Stromal cell of bone marrow (primary cell): ENCODE measurements at places on chromosomes 12 and 14.
A peak's percentile ranks its signal among the peaks of the same experiment; 100 is the strongest.

GRCh38 chr12:49627752-49628360 lies 4.5 kb downstream of the PRPF40B start:
- DNase-seq, result peak; percentile 62

- DNase-seq, result no peak
Measured at GRCh38 chr12:63036216-63036973, 101.4 kb upstream of the PPM1H start.

GRCh38 chr12:74171478-74171909 lies 366.1 kb upstream of the ATXN7L3B start:
- DNase-seq, result no peak

DNA sequence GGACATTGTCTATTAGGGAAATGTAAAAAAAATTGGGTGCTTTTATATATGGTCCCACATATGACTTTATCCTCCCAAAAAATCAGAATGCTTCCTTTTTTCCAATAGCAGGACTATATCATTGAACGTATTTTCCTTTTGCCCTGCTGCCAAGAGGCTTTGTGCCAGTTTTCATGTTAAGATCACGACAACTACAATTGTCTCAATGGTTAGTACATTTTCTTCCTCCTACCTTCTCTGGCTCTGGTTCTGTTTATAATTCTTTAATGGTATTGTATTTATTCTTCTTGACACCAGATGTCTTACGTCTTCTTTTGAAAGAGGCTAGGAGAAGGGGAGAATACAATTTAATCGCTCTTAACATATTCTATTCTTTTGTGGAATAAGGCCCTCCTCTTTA lies 106.9 kb downstream of the ANO6 start:
- no peak for DNase-seq

DNA sequence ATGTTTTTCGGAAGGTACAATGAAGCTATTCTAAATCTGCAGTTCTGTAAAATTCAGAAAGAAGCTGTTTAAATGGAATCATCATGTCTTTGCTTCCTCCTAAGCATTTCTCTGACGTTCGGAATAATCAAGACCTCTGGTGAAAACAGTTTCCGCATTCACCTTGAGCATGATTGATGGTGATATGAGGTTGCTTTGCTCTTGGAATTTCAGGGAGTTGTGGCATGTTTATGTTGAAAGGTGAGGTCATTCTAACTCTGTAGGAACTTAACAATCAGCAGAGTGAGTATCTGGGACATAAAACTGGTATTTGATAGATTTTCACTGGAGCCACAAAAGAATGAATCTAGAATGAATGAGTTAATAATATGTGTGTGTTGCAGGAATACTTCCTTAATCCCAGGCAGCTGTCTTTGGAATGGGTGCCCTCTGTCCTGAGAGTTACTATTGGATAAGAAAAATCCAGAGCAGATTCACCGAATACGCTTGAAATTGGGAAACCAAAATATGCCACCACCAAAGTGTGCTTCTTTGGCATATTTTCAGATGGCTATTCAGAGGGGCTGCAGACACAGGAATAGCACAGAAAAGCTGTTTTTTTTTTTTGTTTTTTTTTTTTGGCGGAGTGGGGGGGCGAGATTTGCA lies 599.1 kb downstream of the CCER1 start:
- DNase-seq, result no peak

GRCh38 chr12:118061011-118061872 lies at the start of gene WSB2:
Gene WSB2, minus strand, starts transcription at chr12:118061179. Its CDS starts 131 bp downstream, at chr12:118061048.
- no peak for DNase-seq

- DNase-seq, result no peak
Measured at GRCh38 chr14:74456684-74457564, 30.9 kb upstream of the SYNDIG1L start.

DNA sequence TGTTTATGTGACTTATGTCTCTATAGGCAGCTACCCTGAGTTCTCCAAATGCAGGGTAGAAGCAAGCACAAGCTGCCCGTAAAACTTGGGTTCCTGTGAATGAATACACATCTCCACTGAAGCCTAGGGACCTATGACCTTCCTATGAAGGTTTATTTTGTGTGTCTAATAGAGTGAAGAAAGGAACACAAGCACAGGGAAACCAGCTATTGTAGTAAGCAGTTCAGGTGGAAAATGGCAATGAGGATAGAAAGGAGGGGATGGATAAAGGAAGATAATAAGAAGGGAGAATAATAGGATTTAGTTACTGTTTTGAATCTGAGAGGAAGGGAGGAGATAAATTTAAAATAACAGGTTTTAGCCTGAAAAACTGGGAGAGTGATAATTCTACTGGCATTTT lies 2.4 kb downstream of the PFKM start:
- no peak for DNase-seq

GRCh38 chr12:4663971-4664505 lies 15.1 kb downstream of the NDUFA9 start:
- DNase-seq, result peak; percentile 83

- DNase-seq, result no peak
Measured at GRCh38 chr12:53513712-53514410, 6.6 kb upstream of the NPFF start.

DNA sequence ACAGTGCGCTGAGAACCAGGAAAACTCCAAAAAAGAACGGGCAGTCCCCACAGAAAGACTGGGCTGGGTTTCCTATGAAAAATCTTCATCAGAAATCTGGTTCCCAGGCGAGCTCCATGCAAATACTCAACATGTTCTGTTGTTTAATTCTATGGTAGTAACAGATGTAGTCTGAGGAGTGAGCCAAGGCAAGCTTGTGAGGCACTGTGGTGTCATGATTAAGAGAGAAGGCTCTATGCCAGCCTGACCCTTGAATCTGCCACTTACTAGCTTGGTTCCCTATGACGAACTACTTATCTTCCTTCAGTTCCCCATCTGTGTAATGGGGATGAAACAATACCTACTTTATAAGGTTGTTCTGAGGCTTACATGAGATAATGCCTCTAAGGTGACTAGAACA lies 10.7 kb downstream of the POMT2 start:
- no peak for DNase-seq

DNA sequence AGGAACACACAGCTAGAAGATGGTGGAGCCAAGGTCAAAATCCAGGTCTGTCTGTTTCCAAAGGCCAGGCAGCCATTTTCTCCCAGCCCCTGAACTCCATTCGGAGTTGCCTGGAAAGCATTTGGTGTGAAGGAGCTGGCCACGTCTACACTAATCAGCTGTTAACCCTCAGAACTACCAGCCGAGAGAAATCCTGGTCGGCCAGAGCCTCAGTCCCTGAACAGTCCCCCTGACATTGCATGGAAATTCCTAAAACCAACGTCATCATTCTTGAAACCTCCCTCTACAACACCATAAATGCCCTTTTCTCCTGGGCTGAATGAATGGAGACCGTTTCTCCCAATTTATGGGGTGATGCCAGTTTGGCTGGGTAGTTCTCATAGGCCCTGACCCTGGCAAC lies 245.6 kb downstream of the SLC41A2 start:
- no peak for DNase-seq

- no peak for DNase-seq
Measured at GRCh38 chr14:32984241-32984930, 45.7 kb downstream of the NPAS3 start.

DNA sequence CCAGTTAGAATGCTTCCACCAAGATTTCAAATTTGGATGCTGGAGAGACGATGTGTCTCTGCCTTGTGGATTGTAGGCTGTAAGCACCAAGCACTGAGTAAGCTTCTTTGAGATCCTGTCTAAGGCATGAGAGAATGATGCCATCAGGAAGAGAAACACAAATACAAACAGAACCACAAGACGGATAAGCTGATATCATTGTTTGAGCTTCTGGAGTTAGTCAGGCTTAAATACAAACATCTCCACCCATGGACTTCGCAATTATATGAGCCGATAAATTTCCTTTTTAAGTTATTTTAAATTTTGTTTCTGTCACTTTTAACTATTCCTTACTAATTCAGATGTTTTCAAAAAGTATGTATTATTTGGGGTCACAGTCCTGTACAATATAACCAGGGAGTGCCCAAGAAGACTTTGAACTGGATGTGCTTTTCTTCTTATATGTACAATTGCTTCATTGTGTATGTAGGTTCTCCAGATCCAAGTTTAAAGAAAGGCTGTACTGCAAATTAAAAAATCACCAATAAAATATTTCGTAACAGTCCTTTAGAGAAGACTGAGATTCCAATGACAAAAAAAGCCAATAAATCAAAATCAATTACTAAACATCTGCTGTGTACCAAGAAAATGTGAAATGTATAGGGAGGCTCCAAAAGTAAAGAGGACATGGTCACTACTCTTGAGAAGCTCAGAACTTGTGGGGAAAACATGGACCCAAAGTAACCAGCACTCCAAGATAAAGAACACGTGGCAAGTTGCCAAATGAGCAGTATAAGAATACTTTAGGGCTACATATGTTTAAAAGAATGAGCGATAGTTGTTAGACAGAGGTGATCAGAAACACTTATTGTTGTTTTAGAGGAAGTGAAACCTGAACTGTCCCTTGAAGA lies 274.1 kb downstream of the ADAMTS20 start:
- DNase-seq, result no peak

GRCh38 chr12:4807813-4808212 lies 87.6 kb downstream of the GALNT8 start:
- no peak for DNase-seq

GRCh38 chr14:102885737-102886447 lies 36.6 kb upstream of the AMN start:
- no peak for DNase-seq

GRCh38 chr14:105486163-105486973 lies at the start of gene CRIP1:
Gene CRIP1, plus strand, starts transcription at chr14:105486886. Its CDS starts 374 bp downstream, at chr14:105487260.
- no peak for DNase-seq

DNA sequence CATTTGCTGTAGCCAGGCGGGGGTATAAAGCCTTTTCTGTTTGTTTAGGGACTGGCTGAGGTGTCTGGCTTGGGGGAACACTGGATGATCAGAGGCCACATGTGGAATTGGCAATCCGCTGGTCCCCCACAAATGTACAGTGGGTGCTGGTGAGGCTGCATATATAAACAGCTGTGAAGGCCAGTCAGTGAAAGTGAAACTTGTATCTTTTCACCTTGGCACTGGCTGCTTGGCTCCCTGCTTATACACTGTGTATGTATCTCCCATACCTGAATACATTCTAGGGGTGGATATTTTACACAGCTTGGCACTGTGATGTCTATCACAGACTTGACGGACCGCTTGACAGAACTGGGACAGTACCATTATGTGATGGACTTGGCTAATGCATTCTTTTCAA lies 246.8 kb upstream of the AVPR1A start:
- DNase-seq, result no peak

GRCh38 chr12:88946372-88946997 lies 366.2 kb upstream of the KITLG start:
- peak; percentile 79 for DNase-seq
